Breast epithelium (tissue), 4 donors: ENCODE measurements at places on chromosomes 7 and 10. TPM values are rescaled to one million over a fixed set of nuclear protein-coding genes. Genes with fewer than 3 reads are reported as not detected.
A peak's percentile ranks its signal among the peaks of the same experiment; 100 is the strongest.

- DNase-seq, result no peak
Measured at GRCh38 chr7:2760098-2760889, 72.3 kb downstream of the AMZ1 start.

DNA sequence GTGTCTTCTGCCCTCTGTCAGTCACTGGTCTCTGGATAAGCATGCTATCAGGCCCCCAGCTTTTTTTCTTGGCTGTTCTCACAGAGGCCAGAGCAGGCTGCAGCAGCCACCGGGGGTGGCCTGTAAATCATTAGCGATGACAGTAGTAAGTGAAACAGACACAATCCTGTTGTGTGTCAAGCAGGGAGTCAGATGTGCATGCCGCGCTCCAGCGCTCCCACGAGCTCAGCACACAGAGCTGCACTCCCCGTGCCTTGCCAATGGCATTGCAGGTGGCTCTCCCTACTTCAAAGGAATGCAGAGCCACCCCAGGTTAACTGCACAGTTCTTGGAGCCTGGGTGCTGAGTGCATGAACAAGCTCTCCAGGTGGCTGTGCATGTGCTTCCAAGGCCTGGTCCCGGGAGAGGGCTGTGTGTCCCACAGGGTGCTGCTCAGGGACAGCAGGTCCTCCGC lies 226.1 kb downstream of the GLRX3 start:
- no peak for DNase-seq

- DNase-seq, result peak; percentile 62
Measured at GRCh38 chr10:97498841-97499560, at the start of gene UBTD1. UBTD1 (plus strand) TSS chr10:97498924; CDS start chr10:97499204, 280 bp downstream.

GRCh38 chr7:132521423-132521822 lies 54.8 kb downstream of the PLXNA4 start:
- no peak for DNase-seq

DNA sequence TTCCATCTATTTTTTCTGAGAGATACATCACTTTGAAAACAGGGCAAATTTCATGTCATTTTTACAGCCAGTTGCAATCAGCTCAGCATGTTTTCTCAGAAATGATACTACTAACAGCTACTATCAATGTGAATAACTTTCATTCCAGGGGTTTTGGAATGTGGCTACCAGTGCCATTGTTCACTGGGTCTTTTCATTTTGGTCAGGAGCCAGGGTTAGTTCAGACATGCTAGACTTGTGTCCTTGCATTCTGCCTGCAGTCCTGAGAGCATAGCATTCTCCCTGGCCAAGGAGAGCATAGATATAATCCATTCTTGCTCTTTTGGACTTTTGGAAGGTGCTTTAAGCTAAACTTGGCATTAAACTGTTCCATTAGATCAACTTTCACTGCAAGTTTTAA lies 160.9 kb upstream of the NEBL start:
- DNase-seq, result no peak

The SH2B2 gene
- 6.6 TPM for total RNA-seq

The SAMD9L gene
- 8.6 TPM for total RNA-seq
